Heart right ventricle (tissue), 16 donors: ENCODE measurements at places on chromosomes 2 and 18. TPM values are rescaled to one million over a fixed set of nuclear protein-coding genes. Genes with fewer than 3 reads are reported as not detected.

GRCh38 chr18:35852786-35853185 is 119.7 kb upstream of the RMP24 start:
- no peak overlapping the region for H3K4me3 ChIP-seq
- no peak overlapping the region for H3K27ac ChIP-seq
- H3K4me1 ChIP-seq, result no peaks in the 10 kb centered on the region
- H3K27me3 ChIP-seq, result no peaks in the 10 kb centered on the region
- no peak for DNase-seq

The KRTCAP3 gene
- total RNA-seq, result not detected

The ALPG gene
- total RNA-seq, result not detected

The TRIB2 gene
- total RNA-seq, result 37.5 TPM

The RAD51AP2 gene
- total RNA-seq, result 0.10 TPM

- DNase-seq, result no peak
- H3K36me3 ChIP-seq, result no peaks in the 10 kb centered on the region
- no peaks in the 10 kb centered on the region for H3K27me3 ChIP-seq
- H3K4me1 ChIP-seq, result no peaks in the 10 kb centered on the region
- no peak overlapping the region for H3K27ac ChIP-seq
Observed at GRCh38 chr2:74301262-74301661, 42.0 kb downstream of the SLC4A5 start.

DNA sequence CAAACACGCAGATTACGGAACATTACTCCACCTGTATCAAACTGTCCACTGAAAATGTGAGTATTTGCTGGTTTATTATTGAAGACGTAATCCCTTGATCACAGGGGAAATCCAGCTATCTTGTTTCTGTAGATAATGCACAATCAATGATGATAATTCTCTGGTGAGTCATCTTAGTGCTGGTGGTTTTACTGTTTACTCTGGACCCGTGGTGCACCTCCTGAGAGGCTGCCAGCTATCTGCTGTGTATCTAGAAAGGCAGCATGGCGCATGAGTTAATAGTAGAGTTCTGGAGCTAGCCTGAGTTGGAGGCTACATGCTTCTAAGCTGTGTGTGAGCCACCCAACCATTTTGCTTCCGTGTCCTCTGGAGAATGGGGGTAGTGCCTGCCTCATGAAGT is 6.5 kb downstream of the NCAPH start:
- H3K36me3 ChIP-seq, result no peaks in the 10 kb centered on the region
- H3K27ac ChIP-seq, result no peak overlapping the region
- H3K27me3 ChIP-seq, result no peaks in the 10 kb centered on the region
- no peak for DNase-seq

DNA sequence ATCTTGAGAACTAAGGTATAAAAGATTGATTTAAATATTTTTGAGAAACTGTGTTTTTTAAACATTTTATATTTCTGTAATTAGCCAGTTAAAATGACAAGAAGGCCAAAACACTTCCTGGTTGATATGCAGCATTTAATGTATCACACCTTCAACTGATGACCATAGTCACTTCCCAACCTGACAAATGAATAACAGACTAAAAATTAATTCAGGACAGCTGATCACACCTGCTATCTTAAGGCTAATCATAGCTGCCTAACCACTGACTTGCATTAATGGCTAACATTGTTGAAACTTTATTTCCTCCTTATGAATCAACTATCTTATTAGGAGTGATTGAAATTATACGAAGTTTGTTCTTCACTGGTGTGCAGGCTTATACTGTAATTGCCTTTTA is 125.8 kb upstream of the MSTN start:
- H3K4me1 ChIP-seq, result peaks cover 19% of the 10 kb centered on the region
- no peak overlapping the region for H3K27ac ChIP-seq
- H3K36me3 ChIP-seq, result no peaks in the 10 kb centered on the region
- DNase-seq, result no peak

The ANO7 gene
- 1.2 TPM for total RNA-seq

DNA sequence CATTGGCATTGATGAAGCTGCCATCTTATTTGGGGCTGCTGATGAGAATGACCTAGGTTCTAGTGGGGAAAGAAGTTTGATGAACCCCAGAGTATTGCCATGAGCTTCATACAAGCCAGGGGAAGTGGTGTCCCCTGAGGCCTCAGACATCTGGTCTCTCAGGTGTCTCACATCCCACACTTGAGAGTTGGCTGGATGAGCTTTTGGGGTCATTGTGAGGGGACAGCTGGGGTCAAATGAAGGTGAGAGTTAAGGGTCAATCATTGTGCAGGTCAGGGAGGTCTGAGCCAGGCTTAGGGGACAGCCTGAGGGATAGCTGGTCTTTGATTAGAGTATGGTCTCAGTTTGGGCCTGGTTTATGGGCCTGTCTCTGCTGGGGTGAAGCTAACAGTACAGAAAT is 336.5 kb downstream of the CYP26B1 start:
- no peaks in the 10 kb centered on the region for H3K27me3 ChIP-seq
- H3K4me3 ChIP-seq, result no peak overlapping the region

- peaks cover 14% of the 10 kb centered on the region for H3K4me1 ChIP-seq
- DNase-seq, result no peak
- H3K27me3 ChIP-seq, result no peaks in the 10 kb centered on the region
Observed at GRCh38 chr2:171835386-171835785, 58.7 kb downstream of the SLC25A12 start.

DNA sequence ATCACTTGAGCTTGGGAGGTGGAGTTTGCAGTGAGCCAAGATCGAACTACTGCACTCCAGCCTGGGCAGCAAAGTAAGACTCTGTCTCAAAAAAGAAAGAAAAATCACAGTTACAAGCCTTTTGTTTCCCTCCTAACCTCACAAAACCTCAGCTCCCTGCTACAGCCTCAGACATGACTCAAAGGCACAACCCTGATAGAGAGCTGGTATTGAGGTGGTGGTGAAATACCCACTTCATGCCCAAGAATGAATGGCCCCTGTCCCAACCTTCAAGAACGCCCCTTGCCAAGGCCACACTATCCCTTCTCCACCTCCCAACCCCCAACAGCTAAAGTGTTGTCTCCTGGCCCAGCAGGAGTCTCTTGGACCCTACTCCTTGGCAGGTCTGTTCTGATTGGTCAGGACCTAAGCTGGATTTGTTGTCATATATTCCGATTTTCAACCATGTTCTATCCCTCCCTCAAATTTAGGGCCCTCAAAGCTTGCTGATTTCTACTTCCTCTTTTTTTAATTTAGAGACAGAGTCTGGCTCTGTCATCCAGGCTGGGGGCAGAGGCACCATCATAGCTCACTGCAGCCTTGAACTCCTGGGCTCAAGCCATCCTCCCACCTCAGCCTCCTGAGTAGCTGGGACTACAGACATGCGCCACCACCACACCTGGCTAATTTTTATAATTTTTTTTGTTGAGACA is 61.9 kb upstream of the BZW1 start:
- no peaks in the 10 kb centered on the region for H3K27me3 ChIP-seq
- no peak overlapping the region for H3K27ac ChIP-seq
- DNase-seq, result no peak
- H3K4me3 ChIP-seq, result no peak overlapping the region
- H3K36me3 ChIP-seq, result no peaks in the 10 kb centered on the region
- H3K4me1 ChIP-seq, result no peaks in the 10 kb centered on the region

GRCh38 chr2:24220554-24221291 is 45.9 kb downstream of the FAM228A start:
- no peaks in the 10 kb centered on the region for H3K27me3 ChIP-seq
- H3K36me3 ChIP-seq, result no peaks in the 10 kb centered on the region
- no peak overlapping the region for H3K4me3 ChIP-seq
- H3K27ac ChIP-seq, result no peak overlapping the region

GRCh38 chr2:179671043-179671981 is 190.1 kb downstream of the ZNF385B start:
- H3K27me3 ChIP-seq, result no peaks in the 10 kb centered on the region
- no peak for DNase-seq
- H3K4me3 ChIP-seq, result no peak overlapping the region

GRCh38 chr2:207083361-207084110 is 82.2 kb downstream of the KLF7 start:
- no peak overlapping the region for H3K4me3 ChIP-seq
- peak overlapping the region; percentile 42 for H3K27ac ChIP-seq

DNA sequence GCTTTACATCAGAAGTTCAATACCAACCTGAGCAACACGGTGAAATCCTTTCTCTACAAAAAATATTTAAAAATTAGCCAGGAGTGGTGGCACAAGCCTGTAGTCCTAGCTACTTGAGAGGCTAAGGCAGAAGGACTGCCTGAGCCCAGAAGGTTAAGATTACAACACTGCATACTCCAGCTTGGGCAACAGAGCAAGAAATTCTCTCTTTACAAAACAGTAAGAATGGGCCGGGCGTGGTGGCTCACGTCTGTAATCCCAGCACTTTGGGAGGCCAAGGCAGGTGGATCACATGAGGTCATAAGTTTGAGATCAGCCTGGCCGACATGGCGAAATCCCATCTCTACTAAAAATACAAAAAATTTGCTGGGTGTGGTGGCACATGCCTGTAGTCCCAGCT is 113.2 kb downstream of the USP34 start:
- H3K4me3 ChIP-seq, result no peak overlapping the region
- peak overlapping the region; percentile 28 for H3K27ac ChIP-seq

DNA sequence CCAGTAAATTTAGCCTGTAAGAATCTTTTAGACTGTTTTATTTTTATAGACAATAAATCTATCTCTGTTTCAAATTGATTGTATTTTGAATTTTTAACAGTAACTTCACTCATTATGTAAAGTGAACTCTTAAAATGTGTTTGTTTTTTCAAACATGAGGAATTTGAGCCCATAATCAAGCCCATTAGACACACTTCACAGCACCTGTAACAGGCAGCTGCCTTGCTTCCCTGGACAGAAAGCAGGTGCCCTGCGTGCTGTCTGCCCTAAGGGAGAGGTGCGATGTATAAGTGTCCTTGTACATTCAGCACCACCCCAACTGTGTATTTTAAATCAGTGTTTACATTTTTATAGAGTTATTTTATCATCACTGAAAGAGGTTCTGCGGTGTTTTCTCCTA is 186.5 kb upstream of the TPO start:
- no peak overlapping the region for H3K4me3 ChIP-seq
- no peaks in the 10 kb centered on the region for H3K27me3 ChIP-seq
- H3K4me1 ChIP-seq, result peaks cover 14% of the 10 kb centered on the region
- H3K36me3 ChIP-seq, result no peaks in the 10 kb centered on the region
- DNase-seq, result no peak
- H3K27ac ChIP-seq, result no peak overlapping the region

The CTAGE1 gene
- not detected for total RNA-seq

DNA sequence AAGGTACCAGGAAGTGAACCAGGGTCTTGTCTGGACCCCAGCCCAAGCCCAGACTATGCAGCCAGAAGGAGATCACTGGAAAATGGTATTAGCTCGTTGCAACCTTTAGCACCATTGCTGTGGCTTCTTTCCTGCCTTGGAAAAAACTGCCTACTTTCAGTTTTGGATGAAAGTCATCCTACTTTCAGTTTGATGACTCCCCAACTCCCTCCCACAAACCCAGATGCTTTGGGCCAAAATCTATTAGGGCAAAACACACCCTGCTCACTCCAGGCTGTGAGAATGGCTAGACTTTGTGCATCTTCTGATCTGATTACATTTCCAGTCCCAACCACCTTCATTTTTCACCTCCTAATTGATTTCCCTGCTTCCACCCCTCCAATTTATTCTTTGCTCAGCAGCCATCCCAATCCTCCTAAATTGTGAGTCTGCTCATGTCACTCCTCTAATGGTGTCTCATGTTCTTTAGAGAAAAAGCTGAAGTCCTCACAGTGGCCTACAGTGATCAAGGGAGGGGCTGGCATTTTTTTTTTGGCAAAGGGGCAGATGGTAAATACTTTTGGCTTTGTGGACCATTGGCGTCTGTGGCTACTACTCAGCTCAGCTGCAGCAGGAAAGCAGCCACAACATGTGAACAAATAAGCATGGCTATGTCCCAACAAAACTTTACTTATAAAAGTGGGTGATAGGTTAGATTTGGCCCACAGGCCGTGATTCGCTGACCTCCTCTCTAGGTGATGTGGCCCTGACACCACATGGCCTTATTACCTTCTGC is 368.7 kb downstream of the SLC4A3 start:
- H3K4me3 ChIP-seq, result no peak overlapping the region
- no peak overlapping the region for H3K27ac ChIP-seq
- no peaks in the 10 kb centered on the region for H3K4me1 ChIP-seq
- DNase-seq, result no peak

DNA sequence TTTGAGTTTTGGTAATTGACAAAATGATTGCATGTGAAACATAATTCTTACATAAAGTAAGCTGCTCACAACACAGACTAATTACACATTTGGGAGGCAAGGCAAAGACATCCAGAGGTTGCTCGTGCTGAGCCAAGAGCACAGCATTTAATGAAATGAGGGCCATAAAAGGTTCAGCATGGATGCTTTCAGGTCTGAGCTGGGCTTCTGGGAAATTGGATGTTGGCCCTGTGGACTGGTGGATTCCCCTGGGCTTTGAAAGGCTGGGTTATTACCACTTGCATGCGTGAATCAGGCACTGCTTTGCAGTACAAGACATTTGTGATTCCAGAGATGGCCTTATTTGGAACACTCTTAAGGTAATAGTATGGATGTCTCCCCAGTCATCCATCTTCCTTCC is 533.5 kb upstream of the NRP2 start:
- no peaks in the 10 kb centered on the region for H3K27me3 ChIP-seq
- no peak overlapping the region for H3K27ac ChIP-seq
- H3K36me3 ChIP-seq, result no peaks in the 10 kb centered on the region
- no peak for DNase-seq
- H3K4me1 ChIP-seq, result no peaks in the 10 kb centered on the region

- H3K4me1 ChIP-seq, result no peaks in the 10 kb centered on the region
- H3K4me3 ChIP-seq, result no peak overlapping the region
- H3K27me3 ChIP-seq, result no peaks in the 10 kb centered on the region
- H3K36me3 ChIP-seq, result no peaks in the 10 kb centered on the region
- DNase-seq, result no peak
Observed at GRCh38 chr18:56258178-56258577, 380.2 kb downstream of the TXNL1 start.

DNA sequence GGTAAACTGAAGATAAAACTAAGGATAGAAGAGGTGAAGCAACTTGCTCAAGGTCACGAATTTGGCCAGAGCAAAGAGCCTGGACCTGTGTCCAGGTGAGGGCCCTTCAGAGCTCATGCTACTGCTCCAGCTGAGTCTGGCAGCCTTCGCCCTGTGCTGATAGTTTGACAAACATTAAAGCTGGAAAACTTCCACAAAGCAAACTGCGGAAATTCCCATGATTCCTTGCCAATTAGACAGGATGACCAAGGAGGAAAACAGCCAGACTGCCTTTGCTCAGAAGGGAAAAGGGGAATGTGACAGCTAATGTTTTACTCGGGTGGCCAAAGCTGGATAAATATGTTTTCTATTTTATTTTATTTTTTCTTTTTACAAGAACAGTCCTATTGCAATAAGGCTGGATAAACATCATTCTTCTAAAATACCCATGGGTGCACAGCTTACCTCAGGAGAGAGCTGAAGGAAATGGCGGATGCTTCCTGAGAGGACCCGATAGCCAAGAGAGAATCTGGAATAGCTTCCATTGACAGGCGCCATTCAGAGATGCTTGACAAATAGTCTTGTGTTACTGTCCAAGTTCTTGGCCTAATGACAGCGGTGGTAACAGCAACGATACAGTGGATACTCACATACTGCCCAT is 5.3 kb upstream of the CTAGE1 start:
- no peaks in the 10 kb centered on the region for H3K4me1 ChIP-seq
- H3K4me3 ChIP-seq, result no peak overlapping the region
- DNase-seq, result peak; percentile 47
- H3K27ac ChIP-seq, result peak overlapping the region; percentile 9
- H3K27me3 ChIP-seq, result no peaks in the 10 kb centered on the region

The SLC30A3 gene
- total RNA-seq, result 8.1 TPM

- no peak overlapping the region for H3K27ac ChIP-seq
- H3K4me3 ChIP-seq, result no peak overlapping the region
Observed at GRCh38 chr2:44560941-44561340, 199.2 kb downstream of the CAMKMT start.
